ENCODE measurements at places on chromosomes 2 and 18.

DNA sequence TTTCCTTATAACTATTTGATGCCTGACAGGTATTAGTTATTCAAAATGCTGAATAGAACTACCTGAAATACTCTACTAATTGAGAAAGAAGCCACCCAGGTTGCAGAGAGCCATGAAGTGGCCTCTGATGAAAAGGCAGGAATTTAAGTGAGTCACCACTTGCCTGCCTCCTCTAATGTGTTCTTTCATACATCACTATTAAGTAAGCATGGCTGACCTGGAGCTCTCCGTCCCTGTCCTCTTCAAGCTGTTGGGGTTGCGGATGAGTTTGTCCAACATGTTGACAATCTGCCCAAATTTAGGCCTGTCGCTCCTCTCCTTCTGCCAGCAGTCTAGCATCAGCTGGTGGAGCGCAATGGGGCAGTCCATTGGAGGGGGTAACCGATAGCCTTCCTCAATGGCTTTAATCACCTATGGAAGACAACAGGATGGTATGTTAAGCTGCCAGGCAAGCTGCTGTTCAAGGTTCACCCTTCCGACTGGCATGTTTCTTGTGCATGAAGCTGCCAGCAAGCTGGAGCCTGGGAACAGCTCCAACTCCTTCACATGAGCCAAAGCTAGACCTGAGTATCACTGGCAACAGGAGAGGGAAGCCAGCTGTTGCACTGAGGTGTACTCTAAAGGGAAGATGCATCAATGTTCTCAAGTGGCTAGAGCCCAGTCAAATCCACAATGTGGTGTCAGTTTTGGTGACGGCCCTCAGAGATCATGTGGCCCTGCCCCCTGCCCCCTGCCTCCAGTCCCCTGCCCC, 142.2 kb downstream of the EPHA4 start:
- no peak for DNase-seq

DNA sequence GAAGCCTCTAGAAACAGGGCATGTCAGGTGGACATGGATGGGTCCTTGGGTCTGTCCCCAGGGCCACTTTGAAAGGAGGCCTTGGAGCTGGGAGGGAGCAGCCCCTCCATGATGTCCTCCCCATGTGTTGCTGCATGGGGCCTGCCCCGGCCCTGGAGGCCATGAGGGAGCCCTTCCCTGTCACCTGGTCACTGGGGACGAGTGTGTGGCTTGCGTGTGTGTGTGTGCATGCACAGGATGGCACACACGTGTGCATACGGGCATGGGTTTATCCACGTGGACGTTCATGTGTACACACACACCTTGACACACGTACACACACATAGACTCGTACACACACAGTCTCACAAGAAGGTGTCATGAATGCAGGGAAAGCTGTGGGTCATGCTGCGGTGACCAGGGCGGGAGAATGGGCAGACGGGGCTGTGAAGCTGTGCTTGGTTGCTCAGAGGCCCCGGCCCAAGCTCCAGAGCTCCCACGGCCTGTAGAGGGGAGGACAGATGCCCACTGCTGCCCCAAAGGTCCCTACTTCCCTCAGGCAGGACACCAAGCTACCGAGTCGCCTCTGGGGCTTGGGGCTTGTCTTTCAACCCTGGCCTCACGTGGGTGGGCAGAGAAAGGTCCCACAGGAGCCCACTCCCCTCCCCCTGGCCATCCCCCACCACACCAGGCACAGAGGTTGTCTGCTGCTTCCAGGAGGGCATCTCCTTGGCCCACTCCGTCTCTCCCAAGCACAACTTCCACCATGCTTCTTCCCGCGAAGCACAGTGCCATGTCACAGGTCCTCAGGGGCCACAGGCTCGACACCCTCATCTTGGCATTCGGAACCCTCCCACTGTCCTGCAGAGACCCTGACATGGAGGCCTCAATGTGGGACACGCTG, 42.3 kb upstream of the GPC1 start:
- no peak for DNase-seq

GRCh38 chr2:223589901-223590300, 12.3 kb downstream of the SCG2 start:
- no peak for DNase-seq

DNA sequence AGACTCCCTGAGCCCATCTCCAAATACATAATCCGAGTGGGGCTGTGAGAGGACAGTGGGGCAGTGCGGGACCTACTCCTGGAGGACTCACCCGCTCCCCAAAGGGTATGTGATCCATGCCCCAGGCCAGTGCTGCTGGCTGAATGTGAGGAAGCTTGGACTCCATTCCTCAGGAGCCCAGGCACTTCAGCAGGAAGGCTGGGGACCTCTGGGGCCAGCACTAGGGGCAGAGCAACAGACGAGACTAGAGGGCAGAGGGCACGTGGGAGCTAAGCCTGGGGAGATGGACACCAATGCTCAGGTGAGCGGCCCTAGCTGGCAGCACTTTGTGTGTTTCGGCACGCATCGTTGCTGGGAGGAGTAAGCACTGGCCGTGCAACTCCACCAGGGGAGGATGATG, 84.9 kb downstream of the MALT1 start:
- no peak for DNase-seq

- no peak for DNase-seq
Observed at GRCh38 chr2:116580209-116580608, 1234.3 kb upstream of the DDX18 start.

DNA sequence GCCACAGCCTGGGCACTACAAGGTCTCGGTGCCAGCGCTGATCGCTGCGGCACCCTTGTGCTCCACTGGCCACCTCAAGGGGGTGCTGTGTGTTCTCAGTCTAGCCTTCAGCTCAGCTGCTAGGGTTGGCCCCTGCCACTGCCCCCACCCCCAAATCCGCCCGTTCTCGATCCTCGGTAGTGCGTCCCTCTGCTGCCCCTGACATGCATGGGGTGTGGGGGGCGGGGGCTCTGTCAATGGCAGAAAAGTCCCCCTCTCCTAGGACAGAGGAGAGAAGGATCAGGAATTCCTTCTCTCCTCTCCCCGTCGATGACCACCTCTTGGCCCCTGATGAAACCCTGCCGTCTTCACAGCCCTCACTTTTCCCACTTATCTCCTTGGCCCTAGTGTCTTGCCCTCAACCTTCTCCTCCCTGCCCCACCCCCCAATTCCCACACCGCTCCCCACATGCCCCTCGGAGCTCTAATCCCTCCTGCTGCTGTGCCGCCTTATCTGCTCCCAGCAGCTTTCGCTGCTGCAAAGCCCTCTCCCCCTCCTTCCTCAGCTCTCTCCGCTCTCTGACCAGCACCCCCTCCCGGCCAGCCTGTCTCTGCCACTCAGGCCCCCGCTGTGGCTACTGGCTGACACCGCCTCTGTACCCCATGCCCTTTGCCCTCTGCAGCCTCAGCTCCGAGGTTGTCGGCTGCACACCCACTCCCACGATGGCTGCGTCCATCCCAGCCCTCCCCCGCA, 4.3 kb upstream of the ASIC4 start:
- DNase-seq = no peak

All from brain pericyte (primary cell).